ENCODE measurements at places on chromosomes 6 and 20. TPM values are rescaled to one million over a fixed set of nuclear protein-coding genes. Genes with fewer than 3 reads are reported as not detected.

NNAT gene
- not detected for total RNA-seq

DNA sequence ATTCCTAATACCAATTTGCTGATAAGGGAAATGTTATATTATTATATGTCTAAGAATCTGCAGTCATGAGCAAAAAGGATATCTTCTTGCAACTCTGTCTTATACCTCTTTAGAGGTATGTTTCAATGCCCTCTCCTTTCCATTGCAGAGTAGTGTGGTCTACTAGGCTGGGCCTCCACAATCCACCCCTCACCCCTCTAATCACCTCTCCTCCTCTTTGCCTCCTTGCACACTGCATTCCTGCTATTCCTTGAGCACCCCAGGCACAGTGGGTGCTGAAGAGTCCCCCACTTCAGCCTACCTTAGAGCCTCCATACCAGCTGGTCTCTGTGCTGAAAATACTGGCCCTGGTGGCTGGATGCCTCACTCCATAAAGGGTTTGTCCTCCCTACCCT lies 26.9 kb downstream of the ARMC2 start:
- H3K4me1 ChIP-seq = peaks cover 71% of the 10 kb centered on the region
- H3K4me3 ChIP-seq = peak overlapping the region; percentile 75
- H3K36me3 ChIP-seq = peaks cover 82% of the 10 kb centered on the region
- peaks cover 8% of the 10 kb centered on the region for H3K27me3 ChIP-seq
- peak overlapping the region; percentile 100 for H3K27ac ChIP-seq
- DNase-seq = peak; percentile 28

- H3K36me3 ChIP-seq = no peaks in the 10 kb centered on the region
Measured at GRCh38 chr20:46333161-46333991, 25.1 kb upstream of the CDH22 start.

GRCh38 chr20:19750907-19751636 lies 7.0 kb upstream of the RIN2 start:
- DNase-seq = no peak
- H3K27ac ChIP-seq = no peak overlapping the region
- H3K4me3 ChIP-seq = no peak overlapping the region

GRCh38 chr6:133724726-133725125 lies 164.2 kb upstream of the TCF21 start:
- no peak overlapping the region for H3K27ac ChIP-seq
- H3K27me3 ChIP-seq = peaks cover 4% of the 10 kb centered on the region
- no peak overlapping the region for H3K4me3 ChIP-seq
- no peak for DNase-seq

DNA sequence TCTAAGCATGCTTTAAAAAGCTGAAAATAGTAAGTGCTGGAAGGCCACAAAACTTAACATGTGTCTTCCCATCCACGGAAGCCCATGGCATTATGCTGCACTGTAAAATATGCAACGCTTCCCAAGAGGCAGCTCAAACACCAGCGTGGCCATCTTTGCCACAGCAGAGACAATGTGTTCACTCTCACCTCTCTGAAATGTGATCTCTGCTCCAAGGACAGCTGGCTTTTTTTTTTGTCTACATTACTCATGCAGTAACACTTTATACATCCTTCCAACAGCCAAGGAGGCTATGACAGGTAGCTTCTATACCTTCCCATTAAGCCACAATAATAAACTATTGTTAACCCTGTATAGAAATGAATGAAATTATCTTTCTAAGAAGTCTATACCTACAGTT lies 49.2 kb downstream of the BLOC1S5 start:
- peaks cover 10% of the 10 kb centered on the region for H3K4me1 ChIP-seq
- H3K36me3 ChIP-seq = peaks cover 5% of the 10 kb centered on the region
- H3K4me3 ChIP-seq = no peak overlapping the region

- no peak overlapping the region for H3K27ac ChIP-seq
- DNase-seq = no peak
- H3K4me3 ChIP-seq = no peak overlapping the region
Measured at GRCh38 chr6:53937461-53937860, 142.7 kb downstream of the LRRC1 start.

HSPA12B gene
- 0.08 TPM for total RNA-seq

DNA sequence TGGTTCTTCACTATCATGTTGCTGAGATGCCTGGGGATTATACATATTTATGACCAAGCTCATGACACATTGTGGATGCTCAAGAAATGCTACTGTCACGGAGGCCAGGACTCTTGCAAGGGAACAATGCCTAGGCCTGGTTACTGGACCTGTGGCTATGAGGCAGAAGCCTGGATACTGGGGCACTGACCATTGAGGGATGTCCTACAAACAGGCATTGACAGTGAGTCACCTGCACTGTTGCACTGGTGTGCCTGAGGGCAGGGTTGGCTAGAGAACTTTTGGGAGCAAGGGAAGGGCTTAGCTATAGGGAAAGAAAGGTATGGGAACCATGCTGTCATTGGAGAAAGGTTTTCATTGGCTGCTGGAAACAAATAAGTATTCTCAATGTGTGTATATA lies 313.1 kb upstream of the SUPT3H start:
- no peaks in the 10 kb centered on the region for H3K27me3 ChIP-seq
- H3K4me3 ChIP-seq = no peak overlapping the region
- H3K27ac ChIP-seq = no peak overlapping the region
- no peak for DNase-seq

GRCh38 chr6:26087284-26088115 lies at the start of gene HFE:
TSS of gene HFE (plus strand) at chr6:26087429. CDS start at chr6:26087441, 12 bp downstream.
- H3K36me3 ChIP-seq = peaks cover 3% of the 10 kb centered on the region
- H3K27me3 ChIP-seq = peaks cover 8% of the 10 kb centered on the region
- peaks cover 37% of the 10 kb centered on the region for H3K4me1 ChIP-seq
- H3K4me3 ChIP-seq = peak within 1 kb of the TSS; percentile 77
- peak; percentile 37 for DNase-seq
- H3K27ac ChIP-seq = peak within 1 kb of the TSS; percentile 47

DNA sequence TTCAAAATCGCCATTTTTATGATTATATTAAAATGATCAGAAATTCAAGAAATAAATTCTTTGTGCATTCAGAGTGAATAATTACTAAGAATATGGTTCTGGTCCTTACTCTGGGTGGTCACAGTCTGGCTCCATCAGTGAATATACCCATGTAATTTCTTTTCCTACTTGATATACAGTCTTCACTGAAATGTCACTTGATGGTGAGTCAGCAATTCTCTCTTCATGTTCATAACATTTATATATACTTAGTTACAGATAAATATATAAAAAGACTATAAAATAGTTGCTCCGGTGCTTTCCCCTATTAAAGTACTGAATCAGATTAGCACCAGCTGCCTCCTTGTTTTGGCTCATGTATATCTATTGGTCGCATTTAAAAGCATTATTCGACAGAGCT lies 56.4 kb upstream of the MTRF1L start:
- no peaks in the 10 kb centered on the region for H3K4me1 ChIP-seq
- H3K27ac ChIP-seq = no peak overlapping the region
- H3K27me3 ChIP-seq = peaks cover 1% of the 10 kb centered on the region
- no peaks in the 10 kb centered on the region for H3K36me3 ChIP-seq

DNA sequence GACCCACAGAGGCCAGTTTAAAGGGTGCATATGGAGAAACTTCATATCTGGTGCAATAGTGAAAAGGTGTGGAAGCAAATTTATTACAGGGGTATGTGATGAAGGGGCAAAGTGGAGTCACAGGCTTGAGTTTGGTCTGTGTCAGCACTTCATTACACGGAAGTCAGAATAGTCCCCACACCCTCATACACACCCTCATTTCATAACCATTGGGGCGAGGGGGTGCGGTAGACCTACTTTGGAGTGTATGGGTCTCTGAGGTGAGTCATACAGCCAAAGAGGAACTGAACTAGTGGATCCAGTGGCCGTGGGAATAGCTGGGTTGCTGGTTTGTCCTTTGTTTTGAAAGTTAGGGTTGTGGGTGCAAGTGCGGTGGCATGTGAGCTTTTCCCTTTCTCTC lies 3.3 kb downstream of the TM9SF4 start:
- peak overlapping the region; percentile 5 for H3K4me3 ChIP-seq
- peaks cover 23% of the 10 kb centered on the region for H3K36me3 ChIP-seq
- H3K27me3 ChIP-seq = no peaks in the 10 kb centered on the region

DNA sequence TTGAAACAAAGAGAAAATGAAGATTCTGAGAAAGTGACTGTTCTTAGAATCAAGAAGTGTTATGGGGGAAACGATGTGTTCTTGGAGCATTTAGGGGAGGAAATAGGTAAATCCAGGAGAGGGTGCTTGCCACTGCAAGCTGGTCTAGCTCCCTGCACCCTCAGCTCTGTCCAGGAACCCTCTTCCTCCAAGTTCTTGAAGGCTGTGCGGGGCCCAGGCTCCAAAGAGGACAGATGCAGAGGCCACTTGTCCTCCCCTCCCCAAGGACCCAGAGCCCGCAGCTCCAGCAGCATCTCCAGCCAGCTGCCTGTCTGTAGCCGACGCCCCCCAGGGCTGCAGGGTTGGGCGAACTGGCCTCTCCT lies 87.9 kb downstream of the CDC5L start:
- H3K4me3 ChIP-seq = no peak overlapping the region
- H3K36me3 ChIP-seq = no peaks in the 10 kb centered on the region
- H3K27ac ChIP-seq = no peak overlapping the region
- no peak for DNase-seq
- peaks cover 4% of the 10 kb centered on the region for H3K4me1 ChIP-seq

COL19A1 gene
- 0.03 TPM for total RNA-seq

DNA sequence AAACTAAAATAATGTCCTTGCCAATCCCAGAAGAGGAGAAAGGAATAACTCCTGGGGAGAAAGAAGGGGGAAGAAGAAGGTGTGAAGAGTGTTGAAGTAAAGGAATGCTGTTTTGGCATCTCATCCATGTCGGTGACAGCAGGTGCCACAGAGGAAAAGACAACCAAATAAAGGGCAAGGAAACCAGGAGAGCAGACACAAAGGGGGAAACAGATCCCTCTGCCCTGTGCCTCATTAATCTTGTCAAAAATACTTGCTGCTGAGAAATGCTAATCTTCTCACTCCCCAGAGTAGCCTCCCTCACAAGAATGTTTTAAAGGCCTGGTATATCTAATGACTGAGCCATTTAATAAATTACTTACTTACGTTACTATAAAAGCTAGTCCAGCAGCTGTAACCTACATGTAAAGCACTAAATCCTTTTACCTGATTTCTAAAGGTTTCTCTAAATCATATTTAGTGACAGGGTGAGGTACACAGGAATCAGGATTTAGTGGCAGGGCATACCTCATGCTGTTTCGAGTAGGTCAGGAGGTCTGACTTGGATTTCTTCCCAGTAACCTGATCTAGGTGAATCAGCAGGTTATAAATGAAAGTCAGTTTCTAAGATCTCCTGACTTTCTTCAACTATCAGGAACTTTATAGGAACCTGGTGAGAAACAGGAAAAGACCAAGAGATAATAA lies 377.1 kb downstream of the CENPW start:
- H3K36me3 ChIP-seq = no peaks in the 10 kb centered on the region
- DNase-seq = no peak
- H3K27ac ChIP-seq = no peak overlapping the region
- no peak overlapping the region for H3K4me3 ChIP-seq
- no peaks in the 10 kb centered on the region for H3K4me1 ChIP-seq

SLC26A8 gene
- total RNA-seq = not detected

KIF25 gene
- total RNA-seq = not detected

DNA sequence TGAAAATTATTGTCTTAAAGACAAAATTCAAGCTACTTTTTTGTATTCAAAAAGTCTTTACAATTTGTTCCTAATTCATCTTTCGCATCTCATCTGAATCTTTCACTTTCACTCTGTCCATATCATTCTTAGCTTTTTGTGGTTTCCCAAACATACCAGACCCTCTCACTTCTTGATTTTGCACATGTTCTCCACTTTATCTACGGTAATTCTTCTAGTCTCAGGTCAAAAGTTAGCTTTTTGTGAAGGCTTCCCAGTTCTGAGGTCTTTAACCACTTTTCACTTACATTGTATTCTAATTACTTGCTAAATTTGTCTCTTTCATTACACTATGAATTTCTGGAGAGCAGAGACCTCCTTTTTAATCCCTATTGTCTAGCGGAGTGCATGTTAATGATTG lies 34.6 kb upstream of the EPHA7 start:
- H3K4me3 ChIP-seq = no peak overlapping the region
- no peak for DNase-seq
- no peaks in the 10 kb centered on the region for H3K27me3 ChIP-seq

RHAG gene
- not detected for total RNA-seq
